Activated CD4-positive, alpha-beta T cell treated with anti-CD3 and anti-CD28 coated beads, Interleukin-2, amount 50 U/mL, for 48 hours (primary cell): ENCODE measurements at places on chromosomes 4 and X.

DNA sequence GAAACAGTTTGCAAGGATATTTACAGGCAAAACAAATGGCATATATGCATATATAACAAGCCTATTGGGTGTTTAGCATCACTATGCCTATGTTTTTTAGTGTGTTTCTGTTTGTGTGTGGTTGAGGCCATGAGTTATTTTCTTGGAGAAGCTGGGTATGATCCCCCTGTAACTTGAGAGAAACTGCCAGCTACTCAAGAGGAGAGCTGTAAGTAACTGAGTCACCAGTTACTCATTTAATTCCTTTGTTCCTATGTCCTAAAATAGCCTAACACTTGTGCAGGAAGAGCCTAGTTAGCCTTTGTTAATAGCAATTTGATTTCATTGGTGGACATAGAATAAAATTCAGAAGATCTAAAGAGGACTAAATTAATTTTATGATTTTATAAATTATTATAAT, 79.1 kb downstream of the PWWP3B start:
- no peak for DNase-seq

DNA sequence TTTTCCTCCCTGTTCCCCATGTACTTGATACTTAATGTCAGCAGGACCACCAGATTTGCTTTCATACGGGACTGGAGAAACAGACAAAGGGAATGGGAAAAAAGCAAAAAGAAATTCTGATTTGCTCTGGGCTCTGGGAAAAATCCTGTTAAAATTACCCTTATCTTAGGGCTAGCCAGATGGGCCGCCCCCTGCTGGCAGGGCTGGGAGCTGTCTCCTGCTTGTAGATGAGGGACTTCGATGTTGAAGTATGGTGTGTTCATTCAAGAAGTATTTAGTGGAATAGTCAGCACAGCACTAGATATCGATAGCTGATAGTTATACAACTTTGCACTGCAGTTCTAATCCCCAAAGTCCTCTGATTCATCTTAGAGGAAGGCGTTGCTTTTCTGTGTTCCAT, 45.8 kb downstream of the BCORL1 start:
- peak; percentile 55 for DNase-seq

DNA sequence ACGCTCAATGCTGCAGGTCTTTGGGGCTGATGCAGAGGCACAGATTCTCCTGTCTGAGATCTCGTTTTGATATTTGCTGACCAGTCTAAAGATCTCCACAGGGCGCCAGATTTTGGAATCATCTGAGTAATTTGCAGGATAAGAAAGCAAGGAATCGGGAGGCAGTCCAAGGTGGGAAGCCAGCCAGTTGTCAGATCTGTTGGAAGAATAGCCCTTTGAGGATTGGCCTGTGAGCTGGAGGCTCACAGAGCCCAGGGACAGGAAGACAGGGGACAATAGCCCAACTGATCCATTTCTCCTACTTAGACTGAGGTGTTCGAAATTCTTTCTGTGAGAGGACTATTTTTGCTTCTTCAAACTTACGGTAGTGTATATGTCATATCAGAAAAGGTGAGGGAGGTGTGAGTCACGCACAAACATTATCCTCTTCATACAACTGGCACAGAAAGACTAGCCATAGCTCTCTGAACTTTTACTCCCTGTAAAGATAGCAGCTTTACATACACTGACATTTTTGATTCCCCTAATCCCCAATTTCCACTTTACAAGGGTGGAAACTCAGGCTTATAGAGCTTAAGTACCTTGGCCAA, 8.8 kb downstream of the DIPK2B start:
- DNase-seq, result no peak

- no peak for DNase-seq
These were observed 18.8 kb downstream of the MSN start for GRCh38 chrX:65686236-65686635.

DNA sequence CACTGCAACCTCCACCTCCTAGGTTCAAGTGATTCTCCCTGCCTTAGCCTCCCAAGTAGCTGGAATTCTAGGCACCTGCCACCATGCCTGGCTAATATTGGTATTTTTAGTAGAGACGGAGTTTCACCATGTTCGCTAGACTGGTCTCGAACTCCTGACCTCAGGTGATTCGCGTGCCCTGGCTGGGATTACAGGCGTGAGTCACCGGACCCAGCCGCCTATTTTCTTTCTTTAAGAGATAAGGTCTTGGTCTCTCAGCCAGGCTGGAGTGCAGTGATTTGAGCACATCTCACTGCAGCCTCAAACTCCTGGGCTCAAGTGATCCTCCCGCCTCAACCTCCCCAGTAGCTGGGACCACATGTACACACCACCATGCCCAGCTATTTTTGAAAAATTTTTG, 166.5 kb downstream of the DHRSX start:
- DNase-seq, result no peak

- DNase-seq, result no peak
These were observed 84.7 kb downstream of the DCTD start for GRCh38 chr4:182832352-182833120.

GRCh38 chr4:158802914-158803313, 34.1 kb downstream of the FNIP2 start:
- no peak for DNase-seq

DNA sequence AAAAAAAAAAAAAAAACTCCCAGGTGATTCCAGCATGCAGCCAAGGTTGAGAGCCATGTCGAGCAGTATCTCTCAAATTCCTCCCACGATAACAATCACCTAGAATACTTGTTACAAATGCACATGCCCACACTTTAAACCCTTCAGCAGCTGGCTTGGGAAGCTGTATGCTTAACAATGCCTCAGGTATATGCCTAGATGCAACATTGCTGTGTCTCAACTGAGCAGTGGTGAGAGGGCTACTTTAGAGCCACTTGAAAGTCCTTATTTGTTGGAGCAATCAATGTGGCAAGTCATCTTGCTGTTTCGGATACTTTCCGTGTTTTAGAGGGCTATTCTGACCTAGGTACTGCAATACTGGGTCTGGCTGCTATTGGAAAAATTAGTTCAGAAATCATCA, 487.4 kb downstream of the INPP4B start:
- DNase-seq, result no peak

DNA sequence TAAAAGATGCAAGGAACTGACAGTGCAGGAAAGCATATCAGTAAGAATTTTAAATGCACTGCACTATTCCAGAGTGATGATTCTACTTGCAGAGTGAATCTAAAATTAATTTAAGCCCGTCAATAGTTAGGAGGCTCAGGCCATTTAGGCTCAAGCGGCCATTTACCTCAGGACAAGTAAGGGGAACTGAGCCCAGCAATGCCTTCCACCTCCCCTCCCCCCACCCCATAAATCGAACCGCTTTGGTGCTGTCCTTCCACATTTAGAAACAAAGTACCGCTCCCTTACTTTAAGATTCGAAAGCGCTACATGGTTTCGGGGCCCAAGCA, 665 bp downstream of the RBM41 start:
- DNase-seq, result no peak

DNA sequence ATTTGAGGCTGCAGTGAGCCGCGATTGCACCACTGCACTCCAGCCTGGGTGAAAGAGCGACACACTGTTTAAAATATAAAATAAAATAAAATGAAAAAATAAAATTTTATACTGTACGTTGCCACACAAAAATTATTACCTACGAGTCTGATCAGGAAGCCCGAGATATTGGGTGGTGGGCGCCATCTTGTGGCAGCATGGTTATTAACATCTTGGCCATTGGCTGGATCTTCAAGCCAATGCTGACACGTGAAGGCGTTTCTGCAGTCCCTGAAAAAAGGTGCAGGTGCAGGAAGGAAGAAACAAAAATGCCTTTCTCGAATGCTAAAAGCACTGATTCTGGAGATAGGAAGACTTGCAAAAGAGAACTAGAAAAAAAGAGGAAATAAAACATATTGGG, 4.9 kb upstream of the TLR8 start:
- DNase-seq, result peak; percentile 74

DNA sequence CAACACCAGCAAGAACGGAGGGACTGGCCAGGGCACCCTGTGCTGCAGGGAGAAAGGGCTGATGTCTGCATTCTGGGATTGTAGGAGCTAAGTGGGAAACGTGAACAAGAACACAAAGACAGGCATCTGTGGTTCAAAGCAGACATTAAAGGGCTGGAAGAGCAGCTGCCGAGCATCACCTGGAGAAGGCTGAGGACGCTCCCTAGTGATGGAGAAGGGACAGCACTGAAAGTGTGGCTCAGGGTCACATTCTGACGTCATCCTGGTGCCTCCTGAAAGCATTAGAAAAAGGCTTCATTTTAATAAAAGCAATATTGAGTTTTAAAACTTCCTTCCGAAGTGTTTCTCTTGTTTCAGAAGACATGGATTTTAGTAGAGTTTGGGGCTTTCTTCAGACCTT, 62.3 kb downstream of the CLDN22 start:
- DNase-seq, result no peak

DNA sequence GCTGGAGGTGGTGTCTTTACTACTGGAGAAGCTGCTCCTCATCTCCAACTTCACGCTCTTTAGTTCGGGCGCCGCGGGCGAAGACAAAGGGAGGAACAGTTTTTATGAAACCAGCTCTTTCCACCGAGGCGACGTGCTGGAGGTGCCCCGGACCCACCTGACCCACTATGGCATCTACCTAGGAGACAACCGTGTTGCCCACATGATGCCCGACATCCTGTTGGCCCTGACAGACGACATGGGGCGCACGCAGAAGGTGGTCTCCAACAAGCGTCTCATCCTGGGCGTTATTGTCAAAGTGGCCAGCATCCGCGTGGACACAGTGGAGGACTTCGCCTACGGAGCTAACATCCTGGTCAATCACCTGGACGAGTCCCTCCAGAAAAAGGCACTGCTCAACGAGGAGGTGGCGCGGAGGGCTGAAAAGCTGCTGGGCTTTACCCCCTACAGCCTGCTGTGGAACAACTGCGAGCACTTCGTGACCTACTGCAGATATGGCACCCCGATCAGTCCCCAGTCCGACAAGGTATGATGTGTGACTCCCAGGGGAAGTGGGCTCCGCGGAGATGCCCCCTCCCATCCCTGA, 634 bp downstream of the LRAT start:
- DNase-seq, result no peak

DNA sequence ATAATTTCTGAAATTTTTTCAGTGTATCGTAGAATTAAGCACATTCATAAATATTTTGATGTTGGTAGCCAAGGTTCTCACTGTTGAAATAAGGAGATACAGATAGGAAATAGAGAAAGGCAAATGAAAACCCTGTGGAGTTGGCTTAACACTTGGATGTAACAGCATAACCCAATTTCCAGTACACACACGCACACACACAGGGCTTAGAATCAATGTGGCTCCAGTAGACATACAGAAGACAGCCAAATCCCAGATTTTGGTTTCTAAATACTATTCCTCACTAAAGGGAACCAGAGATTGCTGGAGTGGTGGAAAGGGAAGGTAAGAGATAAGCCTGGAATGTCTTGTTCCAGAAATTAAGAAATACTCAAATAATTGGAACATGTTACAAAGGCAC, 54.4 kb downstream of the SMAD1 start:
- no peak for DNase-seq

GRCh38 chr4:186554539-186554913, 841 bp downstream of the MTNR1A start:
- DNase-seq, result no peak

DNA sequence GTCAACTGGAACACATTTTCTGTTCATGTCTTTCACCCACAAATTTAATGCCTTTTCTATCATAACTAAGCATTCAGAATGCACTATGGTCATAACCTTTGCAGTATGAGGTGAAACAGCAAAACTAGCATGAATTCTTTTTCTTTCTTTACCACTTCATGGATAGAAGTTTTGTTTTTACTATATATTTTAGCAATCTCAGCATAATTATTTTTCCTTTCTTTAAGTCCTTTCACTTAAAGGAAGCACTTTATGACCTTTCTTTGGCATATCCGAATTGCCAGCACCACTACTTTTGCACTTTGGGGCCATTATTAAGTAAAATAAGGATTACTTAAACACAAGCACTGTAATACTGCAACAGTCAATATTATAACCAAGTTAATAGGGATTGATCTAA, 115.1 kb upstream of the DKK2 start:
- no peak for DNase-seq

DNA sequence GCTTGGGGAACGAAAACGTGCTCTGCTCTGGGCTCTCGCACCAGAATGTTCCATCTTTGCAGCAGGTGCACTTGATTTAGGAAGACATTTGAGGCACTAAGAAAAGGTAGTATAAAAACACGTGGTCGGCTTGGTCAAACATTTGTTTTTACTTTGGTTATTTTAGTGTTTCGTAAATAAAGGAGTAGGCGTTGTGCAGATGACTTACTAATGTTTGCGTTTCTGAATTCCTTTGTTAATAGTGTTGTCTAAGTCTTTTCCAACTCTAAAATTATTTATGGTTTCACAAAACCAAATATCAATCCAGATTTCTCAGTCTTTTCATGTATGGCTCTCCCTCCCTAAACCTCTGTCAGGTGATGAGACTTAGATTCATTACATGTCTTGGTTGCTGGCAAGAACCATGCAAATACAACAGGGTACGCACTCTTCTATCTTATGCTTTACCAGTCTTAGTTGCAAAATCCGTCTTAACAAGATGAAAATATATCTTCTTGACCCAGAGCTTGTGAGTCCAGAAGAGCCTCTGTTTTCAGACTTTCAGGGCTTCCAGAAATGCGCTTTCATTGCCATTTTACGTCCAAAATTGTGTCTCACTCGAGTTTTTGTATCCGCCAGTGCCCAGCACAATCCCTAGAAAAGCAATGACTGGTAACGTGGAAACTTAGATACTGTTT, 686 bp downstream of the MTHFD2L start:
- DNase-seq, result no peak

- DNase-seq, result no peak
These were observed 11.1 kb upstream of the TMEM156 start for GRCh38 chr4:39043058-39043860.

DNA sequence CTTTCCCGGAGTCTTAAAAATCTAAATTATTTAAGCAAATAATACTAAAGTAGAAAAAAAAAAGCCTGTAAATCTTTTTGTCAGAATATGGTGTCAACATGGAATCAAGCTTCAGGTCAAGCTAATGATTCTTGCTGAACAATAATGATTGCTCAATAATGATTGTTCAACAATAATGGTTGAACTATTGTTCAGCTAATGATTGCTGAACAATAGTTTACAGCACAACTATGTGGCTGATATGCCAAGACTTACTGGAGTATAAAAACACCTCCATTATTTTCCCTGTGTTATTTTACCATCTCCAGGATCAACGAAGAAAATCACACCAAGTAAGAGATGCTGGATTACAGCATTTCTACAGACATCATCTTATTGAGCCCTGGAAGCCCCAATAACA, 35.1 kb upstream of the SMIM31 start:
- no peak for DNase-seq

GRCh38 chr4:151770154-151770553, 9.3 kb upstream of the GATB start:
- DNase-seq, result no peak

- no peak for DNase-seq
These were observed 29.2 kb upstream of the COX18 start for GRCh38 chr4:73098713-73099112.

- no peak for DNase-seq
These were observed 360.4 kb upstream of the AGA start for GRCh38 chr4:177802661-177803060.

DNA sequence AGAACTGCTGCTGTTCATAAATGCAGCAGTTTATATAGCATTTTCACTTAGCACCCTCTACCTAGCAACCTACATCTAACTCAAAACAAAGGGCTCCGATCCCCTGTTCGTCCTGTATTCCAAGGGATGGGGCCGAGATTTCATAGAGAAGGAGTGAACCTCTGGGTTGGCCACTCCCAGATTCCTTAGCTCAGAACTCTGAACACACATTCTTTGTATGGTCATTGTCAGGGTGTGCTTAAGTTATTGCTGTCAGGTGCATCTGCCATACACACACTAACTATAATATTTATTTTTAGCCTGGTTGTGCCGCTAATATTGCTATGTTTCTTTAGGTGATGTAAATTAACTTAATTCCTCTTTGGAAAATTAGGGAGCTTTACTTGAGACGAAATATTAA, 47.7 kb upstream of the AADAT start:
- no peak for DNase-seq
